Activated CD4-positive, alpha-beta T cell treated with anti-CD3 and anti-CD28 coated beads, Interleukin-2, amount 50 U/mL, for 4 hours (primary cell): ENCODE measurements at places on chromosomes 4 and X.

GRCh38 chrX:101685923-101686322 lies 26.3 kb upstream of the ARMCX2 start:
- no peak for DNase-seq

GRCh38 chrX:42143866-42144592 lies 220.7 kb upstream of the CASK start:
- DNase-seq, result no peak

- no peak for DNase-seq
Observed at GRCh38 chrX:69324851-69325250, 159.6 kb upstream of the PJA1 start.

DNA sequence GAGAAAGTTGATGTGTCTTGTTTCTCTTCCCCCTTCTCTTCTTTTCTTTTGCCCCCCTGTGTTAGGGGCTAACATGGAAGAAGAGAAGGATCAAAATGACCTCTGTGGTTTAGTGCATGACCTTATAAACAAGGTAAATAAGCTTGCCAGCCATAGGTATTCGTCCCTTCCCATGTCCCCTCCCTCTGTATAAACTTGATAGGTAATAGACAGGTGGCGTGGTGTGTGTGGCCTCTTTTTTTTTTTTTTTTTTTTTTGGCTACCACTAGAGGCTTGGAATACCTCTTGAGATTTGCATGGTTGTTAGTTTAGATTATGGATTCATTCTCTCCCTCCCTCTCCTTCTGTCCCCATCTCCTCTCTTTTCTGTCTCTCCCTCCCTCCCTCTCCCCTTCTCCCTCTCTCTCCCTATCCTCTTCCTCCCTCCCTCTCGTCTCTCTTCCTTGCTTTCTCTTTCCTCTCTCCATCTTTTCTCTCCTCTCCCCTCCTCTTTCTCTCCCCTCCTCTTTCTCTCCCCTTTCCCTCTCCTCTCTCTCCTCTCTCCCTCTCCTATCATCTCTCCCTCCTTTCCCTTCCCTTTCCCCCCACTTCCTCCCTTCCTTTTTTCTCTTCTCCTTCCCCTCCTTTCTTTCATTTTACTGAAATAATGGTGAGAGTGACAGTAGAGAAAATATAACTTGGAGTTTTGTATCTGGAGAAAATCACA lies 134.4 kb downstream of the AFF1 start:
- no peak for DNase-seq

DNA sequence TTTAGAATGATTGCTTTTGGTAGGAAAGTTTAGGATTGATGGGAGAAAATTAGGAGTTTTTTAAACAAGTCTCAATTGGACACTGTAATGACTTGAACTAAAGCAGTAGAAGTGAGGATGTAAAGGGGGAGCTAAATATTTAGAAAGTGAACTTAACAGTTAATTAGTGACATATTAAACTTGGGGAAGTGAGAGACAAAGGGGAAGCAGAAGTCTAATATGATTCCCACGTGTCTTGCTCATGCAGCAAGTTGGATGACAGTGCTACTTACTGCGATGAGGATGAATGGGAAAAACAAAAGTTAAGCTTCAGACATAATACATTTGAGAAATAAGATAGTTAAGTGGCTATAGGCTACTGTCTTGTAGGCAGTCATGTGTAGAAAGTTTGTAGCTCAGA lies 110.4 kb downstream of the RPA4 start:
- no peak for DNase-seq

DNA sequence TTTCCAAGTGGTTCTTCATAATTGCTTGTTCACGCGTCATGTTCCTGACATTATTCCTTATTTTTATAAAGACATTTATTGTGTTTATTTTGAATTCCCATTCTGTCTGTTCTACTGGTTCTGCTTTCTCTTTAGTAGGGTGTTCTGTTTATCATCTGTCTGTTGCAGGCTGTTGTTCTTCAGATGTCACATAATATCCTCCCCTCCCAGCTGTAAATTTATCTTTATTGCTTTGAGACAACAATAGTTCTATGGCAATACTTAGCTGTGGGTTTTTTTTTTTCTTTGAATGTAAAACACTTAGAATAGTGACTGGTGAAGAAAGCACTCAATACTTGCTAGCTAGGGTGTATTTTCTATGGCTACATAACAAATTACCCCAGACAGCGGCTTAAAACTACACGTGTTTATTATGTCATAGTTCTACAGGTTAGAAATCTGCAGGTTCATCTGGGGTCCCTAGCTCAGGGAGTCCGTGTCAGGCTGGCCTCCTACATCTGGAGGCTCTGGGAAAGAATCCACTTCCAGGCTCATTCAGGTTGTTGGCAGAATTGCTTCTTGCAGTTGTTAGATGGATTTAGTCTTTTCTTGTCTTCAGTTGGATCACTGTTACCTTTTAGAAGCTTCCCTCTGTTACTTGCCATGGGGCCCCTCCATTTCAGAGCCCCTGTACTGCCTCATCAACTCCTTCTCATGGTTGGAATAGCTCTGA lies 63.4 kb upstream of the ENPEP start:
- no peak for DNase-seq

DNA sequence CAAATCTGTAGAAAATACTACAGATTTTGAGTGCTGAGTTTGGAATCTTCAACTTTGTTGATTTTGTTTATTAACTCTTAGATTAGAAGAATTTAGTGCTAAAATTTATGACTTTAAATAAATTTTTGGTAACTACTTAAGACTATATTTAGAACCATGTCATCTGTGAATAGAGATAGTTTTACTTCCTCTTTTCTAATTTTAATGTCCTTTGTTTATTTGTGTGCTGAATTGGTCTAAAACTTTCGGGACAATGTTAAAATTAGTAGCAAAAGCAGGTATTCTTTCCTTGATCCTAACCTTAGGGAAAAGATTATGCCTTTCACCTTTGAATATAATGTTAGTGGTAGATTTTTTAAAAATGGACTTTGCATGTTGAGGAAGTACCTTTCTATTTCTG lies 119.7 kb upstream of the CXorf51A start:
- DNase-seq, result no peak

DNA sequence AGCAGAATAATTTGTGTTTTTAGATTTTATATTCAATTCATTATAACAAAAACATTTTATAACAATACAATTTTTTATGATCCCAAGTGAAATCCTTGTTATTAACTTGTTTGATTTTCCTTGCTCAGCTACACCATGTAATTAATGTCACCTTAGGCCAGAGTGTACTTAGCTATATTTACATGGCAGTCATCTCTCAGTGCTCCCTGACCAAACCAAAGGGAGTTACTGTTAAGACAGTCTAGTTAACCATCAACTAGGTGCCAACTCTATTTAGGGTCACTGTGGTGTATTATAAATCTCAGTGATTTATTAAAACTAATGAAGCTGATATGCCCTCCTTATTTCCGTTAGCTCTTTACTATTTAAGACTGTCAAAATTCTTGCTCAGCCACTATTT lies 44.4 kb downstream of the CCDC158 start:
- no peak for DNase-seq

GRCh38 chrX:121641560-121641959 lies 594.1 kb downstream of the GLUD2 start:
- no peak for DNase-seq

GRCh38 chrX:120791013-120791643 lies 84.5 kb downstream of the CT47B1 start:
- no peak for DNase-seq

DNA sequence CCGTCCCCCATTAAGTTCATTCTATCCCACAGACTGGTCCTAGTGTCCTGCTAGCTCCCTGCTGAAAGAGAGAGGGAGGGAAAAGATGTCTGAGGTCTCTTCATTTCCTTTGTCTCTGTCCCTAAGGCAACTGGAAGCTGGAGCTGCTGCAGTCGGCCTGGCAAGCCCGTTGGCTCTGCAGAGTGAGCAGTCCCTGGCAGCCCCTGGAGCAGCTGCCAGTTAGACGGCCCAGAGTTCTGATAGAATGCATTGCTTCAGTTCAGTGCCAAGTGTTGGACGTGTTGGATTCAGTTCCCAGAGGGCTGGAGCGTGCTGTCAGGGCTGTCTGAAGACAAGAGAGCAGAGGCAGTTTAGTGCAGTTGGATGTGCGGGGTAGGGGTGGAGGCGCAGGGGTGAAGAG lies 975 bp downstream of the KCNE5 start:
- no peak for DNase-seq

DNA sequence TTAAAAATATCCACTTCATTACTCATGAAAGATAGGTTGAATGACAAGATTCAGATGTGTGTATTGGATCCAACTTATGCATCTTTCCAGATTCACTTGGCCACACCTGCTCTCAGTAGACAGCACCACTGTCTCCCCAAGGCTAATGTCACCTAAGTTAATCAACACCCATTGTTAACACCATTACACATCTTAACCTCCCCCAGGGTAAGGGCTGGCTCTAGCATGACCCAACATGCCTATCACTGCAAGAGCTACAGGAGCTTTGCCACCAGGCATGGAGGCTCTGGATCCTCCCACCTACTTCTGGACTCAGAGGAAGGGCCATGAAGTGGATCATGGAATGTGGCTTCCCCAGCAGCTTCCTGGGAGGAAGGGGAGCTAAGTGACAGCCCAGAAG lies 32.8 kb upstream of the LSM6 start:
- DNase-seq, result no peak

GRCh38 chr4:38294238-38294637 lies 334.0 kb downstream of the PTTG2 start:
- DNase-seq, result no peak

DNA sequence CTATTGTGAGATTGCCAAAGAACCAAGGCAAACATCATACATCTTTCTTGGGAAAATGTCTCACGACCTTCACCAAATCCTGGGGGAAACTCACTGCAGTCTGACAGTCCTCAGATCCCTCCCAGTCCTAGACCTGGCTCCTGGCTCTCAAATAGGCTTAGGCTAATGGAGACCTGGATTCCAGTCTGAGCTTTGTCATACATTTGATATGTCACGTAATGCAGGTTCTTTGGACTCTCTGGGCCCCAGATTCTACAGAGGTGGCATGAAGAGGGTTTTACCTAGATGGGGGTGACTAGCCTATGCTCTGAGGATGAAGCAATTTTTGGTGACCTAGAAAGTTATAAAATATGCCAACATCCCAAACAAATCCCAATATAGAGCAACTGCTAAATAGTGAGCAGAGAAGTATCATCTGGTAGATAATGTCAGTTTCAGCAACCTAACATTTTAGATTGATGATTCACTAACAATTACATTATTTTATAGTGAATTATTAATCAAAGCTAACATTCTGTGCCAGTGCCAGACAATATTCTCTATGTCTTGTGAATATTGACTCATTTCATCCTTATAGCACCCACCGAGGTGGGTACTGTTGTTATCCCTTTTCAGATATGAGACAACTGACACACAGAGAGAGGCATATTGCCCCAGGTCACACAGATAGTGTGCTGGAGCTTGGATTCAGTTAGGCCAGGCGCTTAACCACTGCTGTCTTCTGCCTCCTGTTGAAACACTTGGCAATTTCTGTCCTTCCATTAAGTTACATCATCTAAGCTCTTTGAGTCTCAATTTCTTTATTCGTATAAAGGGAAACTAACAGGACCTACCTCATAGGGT lies 195.4 kb upstream of the MAMLD1 start:
- DNase-seq, result no peak

GRCh38 chrX:14872355-14872754 lies 514 bp downstream of the FANCB start:
- DNase-seq, result no peak

- DNase-seq, result no peak
Observed at GRCh38 chrX:56744996-56745395, 16.0 kb downstream of the NBDY start.

DNA sequence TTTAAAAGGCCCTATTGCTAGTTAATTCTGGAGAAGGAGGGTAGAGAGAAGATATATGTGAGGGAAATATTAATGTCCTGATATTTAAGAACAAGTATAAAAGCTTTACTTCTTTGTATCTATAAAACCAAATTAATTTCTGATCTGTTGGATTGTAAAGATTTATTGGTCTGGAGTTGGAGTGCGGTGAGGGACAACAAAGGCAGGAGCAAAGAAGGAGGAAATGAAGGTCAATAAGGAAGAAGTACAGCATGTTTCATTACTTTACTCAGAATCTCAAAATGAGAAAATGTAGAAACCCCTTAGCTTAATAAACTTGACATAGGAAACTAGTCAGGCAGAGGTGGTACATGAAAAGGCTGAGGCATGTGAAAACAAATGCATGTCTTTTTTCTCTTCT lies 192.9 kb downstream of the PALLD start:
- no peak for DNase-seq

DNA sequence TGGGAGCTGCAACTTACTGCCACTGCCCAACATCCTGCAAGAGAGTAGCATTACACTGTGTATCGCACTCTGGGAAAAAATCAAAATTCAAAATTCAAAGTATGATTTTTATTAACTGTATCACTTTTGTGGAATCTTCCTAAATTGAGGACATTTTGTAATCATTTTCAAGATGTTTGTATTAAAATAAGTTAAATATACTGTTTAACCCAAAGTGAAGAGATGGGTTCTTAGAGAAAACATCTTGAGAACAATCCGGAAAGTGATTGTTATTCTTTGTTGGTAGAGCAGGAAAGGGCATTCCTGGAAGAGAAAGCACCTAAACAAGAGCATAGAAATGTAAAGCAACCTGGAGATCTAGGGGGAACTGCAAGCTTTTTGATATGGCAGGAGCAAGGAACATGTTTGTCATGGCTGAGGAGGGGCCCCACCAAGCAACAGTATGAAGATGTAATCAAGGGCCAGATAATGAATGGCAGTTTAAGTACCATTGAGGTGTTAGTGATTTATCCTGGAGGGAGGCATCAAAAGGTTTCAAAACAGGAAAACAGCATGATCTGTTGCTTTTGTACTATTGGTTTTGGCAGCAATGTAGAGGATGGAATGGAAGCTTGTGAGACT lies 14.1 kb upstream of the SEC24D start:
- DNase-seq, result no peak

DNA sequence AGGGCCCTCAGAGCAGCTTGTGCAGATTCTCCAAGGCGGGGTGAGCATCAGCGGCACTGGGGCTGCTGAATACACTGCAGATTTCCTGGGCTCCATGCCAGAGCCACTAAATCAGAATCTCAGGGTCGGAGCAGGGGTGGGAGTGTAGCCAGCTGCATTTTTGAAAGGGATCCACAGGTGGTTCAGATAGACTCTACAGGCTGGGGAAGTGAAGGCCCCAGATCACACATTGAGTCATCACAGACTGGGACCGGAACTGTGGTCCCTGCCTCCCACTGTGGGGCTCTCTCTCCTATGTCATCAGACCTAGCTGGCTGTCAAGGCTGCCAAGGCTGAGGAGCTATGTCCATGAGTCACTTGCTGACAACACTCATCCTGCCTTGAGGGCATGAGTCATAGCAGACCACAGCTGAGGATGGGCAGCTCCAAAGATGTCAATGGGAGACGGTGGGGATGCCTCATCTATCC lies 162.3 kb upstream of the MAMLD1 start:
- DNase-seq, result no peak

GRCh38 chrX:96445531-96446065 lies 239.0 kb upstream of the DIAPH2 start:
- DNase-seq, result no peak
